ENCODE measurements at places on chromosomes 12 and 14.

DNA sequence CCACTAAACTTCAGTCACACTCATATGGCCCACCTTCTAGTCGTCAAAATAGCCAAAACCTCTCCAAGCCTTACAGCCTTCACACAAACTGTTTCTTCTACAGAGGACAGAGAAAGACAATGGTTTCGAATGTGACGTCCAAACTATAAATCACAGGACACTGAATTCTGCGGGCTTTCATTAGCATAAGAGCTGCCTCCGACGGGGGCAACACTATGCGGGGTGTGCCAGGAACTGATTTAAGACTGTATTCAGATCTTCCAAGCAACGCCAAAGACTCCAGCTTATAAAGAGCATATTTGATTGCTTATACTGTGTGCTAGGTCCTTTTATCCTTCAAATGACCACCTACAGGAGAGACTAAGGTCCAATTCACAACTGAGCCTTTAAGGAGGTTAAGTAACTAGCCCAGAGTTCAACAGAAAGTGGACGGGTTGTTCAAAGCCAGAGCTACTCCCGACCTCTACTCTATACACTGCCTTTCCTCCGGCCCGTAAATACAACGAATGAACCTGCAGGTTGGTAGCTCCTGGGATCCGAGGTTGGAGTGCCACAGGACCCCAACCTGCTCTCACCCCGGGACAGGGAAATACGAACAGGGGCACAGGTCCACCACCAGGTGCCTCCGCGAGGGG, 575 bp downstream of the L2HGDH start:
- no peak for DNase-seq

DNA sequence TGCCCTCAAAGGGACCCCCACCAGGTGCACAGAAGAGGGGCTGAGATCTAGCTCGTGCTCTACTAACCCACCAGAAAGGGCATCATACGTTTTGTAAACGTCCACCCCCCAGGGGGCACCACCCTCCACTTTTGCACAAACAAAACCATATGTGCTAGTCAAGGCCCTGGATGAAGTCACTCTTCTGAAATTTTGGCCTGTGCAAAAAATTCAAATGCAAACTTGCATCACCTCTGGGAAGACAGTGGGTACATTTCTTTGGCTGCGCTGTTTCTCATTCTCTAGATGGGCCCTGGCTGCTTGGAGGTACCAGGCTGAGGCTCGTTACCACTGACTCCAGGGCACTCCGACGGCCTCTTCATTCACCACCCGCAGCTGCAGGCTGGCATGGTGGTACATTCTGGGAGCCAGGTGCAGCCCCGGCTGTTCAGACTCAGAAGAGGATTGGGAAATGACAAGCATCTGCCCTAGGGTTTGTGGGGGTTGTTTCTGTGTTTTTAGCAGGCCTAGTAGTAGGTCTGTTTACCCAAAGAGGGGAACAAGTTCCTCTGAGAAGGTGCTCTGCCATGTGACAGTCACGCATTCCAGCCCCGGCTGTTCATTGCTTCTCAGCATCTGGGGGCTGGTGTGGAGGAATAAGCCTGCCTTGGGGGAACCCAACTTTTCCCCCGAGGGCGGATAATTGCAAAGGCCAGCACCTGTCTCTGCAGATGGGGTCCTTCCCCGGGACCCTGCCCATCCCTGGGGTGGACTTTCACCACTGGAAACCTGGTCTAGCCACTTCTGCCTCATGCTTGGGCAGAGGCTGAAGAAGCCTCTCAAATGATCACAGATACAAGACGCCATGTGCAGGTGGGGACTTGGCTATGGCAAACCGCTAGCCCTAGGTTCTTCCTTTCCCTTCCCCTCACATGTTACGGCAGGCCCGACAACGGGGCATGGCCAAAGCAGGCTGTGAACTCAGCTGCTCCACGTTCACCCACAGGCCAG, 147.6 kb downstream of the DPF3 start:
- no peak for DNase-seq

GRCh38 chr12:57332646-57333312, 81.8 kb upstream of the STAC3 start:
- DNase-seq = no peak

GRCh38 chr12:84599539-84599938, 313.1 kb downstream of the SLC6A15 start:
- no peak for DNase-seq

- DNase-seq = no peak
Measured at GRCh38 chr12:67517181-67517887, 131.2 kb upstream of the DYRK2 start.

GRCh38 chr12:49342914-49343731, 3.6 kb upstream of the DNAJC22 start:
- no peak for DNase-seq

- DNase-seq = no peak
Measured at GRCh38 chr12:84842406-84843013, 70.1 kb downstream of the SLC6A15 start.

- no peak for DNase-seq
Measured at GRCh38 chr12:88638388-88638787, 58.1 kb upstream of the KITLG start.

- DNase-seq = no peak
Measured at GRCh38 chr14:68230950-68231717, 411.6 kb downstream of the RAD51B start.

GRCh38 chr12:112868459-112869041, 38.2 kb upstream of the OAS1 start:
- DNase-seq = no peak

DNA sequence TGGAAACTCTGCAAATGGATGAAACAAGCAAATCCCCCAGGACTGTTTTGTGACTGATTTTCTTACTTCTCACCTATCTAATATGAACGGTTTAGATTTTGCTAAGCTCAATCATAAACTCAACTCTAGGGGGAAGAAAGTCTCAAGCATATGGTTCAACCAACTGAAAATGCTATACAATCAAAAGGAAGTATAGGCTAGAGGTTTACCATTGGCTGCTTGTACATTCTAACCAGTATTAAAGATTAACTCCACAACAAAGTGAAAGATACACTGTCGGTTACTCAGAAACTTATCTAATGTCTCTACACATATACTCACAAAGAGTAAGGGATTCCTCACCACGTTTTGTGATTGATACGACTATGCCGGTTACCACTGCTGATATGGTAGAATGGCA, 281.8 kb upstream of the SOX5 start:
- no peak for DNase-seq

DNA sequence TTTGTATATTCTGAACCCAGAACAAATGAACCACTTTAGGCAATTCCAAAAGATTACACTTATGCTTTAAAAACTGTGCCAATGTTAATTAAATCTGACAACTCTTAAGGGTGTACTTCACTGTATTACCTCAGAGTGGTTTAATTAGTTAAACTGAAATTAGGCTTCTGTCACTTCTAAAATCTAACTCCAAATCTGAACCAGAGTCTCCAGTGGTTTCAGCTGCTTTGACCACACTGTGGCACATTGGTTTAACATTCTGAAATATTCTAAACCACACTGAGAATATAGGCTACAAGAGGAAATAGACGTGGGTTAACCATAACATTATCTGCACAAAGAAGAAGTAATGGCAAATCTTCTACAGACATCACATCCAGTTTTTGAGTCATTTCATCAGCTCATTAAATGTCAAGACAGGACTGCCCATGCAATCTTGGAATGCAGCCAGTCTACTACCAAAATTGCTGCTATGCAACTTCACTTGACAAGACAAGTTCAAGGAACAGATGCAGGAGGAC, 94.8 kb downstream of the LRP6 start:
- no peak for DNase-seq

- DNase-seq = no peak
Measured at GRCh38 chr12:67394550-67394949, 125.4 kb downstream of the CAND1 start.

DNA sequence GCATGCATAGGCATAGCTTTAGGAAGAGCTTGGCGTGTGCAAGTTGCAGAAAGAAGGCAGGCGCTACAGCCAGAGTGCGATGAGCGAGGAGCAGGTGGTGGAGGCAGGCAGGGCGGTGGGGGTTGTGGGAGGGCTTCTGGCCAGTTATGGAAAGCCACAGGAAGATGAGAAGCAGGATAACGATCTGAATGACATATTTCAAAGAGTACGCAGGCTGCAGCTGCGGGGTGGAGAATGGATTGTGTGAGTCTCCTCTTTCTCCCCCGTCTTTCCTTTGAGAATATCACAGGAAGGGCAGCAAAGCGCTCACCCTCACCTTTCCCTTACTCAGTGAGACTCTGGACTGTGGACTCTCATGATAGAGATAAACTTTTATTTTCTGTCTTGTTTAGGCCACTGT, 48.7 kb upstream of the PLXNC1 start:
- no peak for DNase-seq

DNA sequence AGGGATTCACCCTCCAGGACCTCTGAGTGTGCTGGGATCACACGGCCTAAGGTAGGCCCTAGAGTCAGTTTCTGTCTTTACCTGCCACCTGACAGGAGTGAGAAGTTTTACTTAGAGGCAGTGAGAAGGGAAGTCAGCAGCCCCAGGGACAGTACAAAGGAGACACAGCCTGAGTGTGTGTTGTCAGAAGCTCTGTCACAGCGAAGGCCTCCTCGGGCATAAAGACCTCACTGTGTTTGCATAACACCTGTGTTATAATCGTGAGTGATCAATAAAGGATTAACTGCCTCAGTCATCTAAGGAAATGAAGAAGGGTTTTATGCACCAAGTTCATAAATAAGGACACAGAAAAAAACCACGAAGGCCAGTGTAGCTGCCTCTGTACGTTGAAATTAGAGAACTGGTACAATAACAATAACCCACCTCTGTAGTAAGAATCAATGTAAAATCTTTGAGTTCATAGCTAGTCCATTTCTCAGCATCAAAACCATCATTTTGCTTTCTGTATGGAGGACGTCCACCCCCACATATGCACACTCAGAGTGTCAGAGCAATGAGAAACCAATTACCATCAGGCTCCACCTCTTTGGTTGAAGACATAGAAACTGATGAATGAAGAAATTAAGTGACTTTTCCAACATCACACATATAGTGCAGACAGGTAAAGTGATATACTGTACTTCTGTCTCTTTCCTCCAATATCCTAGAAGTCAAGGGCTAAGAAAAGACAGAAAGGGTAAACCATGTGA, 159.3 kb downstream of the DAD1 start:
- DNase-seq = no peak

GRCh38 chr12:100356644-100357223, at the start of gene SLC17A8:
TSS of gene SLC17A8 (plus strand) at chr12:100357074. CDS start at chr12:100357392, 318 bp downstream.
- DNase-seq = no peak

DNA sequence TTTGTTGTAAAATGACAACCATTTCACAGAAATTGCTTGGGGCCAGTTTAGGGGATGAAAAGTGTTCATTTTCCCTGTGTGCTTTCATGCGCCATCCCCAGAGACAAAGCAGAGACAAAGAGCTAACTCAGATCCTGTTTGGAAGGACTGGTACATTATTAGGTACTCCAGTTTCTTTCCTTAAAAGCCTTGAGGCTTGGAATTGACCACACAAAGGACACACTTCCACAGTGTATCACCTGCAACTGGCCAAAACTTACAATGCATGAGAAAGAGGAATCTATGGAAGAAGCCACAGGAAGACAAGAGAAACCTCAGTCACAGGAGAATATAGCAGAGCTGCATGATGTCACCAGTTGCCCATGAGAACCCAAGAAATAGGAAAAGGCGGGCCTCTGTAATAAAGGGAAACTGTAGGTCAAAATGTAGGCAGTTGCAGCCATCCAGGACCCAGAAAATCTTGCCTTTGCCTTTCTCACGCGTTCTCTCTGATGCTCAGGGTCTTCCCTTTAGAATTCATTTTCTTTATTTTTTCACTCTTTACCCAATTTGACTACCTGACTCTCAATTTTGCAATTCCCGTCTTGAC, 339.0 kb downstream of the RMST start:
- no peak for DNase-seq

Measured in stimulated activated CD4-positive, alpha-beta T cell treated with anti-CD3 and anti-CD28 coated beads, Interleukin-1b, Interleukin-23, amount 100 ng/mL, for 1 hour (primary cell).